T-helper 1 cell (primary cell): ENCODE measurements at places on chromosomes 16 and 17.

DNA sequence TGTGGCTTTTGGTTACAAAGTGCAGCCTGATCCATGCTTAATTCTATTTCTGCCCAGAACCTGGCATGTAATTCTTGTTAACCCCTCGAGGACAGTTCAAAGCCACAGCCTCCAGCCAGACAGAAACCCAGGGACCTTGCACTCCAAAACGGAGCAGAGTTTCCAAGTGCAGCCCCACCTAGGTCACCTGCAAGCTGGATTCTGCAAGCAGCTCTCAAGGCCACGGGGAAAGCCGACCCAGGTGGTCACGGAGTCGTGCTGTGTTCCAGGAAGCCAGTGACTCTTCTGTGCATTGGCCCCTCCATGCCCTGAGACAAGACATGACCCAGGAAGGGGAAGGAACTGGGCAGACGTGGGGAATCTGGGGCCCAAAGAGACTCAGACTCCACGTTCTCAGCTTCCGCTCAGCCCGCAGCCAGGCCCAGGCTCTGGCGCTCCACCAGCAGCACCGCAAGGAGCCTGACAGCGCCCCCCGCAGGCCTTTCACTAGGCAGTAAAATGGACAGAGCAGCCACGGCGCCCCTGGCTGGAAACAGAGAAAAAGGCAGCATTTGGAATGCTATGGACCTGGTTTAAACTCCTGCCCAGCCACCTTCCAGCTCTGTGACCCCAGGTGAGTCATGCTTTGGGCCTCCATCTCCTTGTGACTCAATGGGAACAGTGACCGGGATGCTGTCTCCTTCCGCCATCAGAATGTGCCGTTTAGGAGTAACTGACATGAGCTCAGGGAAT, 27.3 kb upstream of the GSG1L start:
- no peak for DNase-seq

DNA sequence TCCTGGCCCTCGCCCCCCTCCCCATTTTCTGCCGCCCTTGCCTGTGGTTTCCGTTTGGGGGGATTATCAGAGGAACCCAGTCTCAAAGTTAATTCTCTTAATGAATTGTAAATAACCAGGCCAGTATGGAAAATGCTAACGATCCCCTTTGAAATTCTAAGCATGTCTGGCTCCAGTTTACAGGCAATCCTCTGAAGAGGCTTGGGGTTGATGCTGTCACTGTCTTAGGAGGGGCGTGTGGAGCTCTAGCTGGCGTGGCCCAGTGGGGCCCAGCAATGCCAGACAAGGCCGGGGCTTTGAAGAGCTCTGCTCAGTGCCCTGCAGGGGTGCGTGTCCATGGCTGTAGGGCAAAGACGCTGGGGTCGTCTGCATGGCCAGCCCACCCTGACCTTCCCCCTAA, 164.6 kb downstream of the CYLD start:
- no peak for DNase-seq

GRCh38 chr17:17073030-17073564, 30.8 kb downstream of the MPRIP start:
- DNase-seq, result no peak

GRCh38 chr17:8847891-8848290, 19.6 kb downstream of the PIK3R6 start:
- DNase-seq, result no peak

DNA sequence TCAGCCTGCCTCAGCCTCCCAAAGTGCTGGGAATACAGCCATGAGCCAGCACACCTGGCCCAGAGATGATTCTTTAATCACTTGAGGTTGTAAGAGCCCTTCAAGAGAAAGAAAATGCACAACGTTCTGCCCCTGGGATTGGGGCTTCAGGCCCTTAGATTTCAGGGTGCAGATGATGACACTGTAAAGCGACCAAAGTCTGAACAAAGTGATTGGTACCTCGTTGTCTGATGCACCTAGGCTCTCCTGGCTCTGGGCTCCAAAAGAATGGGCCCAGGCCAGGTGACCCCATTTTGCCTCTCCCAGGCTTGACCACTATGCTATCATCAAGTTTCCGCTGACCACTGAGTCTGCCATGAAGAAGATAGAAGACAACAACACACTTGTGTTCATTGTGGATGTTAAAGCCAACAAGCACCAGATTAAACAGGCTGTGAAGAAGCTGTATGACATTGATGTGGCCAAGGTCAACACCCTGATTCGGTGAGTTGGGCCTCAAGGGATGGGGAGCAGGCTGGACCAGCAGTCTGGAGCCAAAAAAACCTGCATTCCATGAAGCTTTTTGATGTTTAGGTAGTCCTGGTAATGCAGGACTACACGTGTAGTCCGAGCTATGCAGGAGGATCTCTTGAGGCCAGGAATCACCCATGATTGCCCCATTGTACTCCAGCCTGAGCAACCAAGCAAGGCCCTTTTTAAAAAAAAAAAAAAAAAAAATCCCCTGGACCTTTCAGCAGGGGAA, 2.8 kb downstream of the RPL23A start:
- DNase-seq, result no peak

DNA sequence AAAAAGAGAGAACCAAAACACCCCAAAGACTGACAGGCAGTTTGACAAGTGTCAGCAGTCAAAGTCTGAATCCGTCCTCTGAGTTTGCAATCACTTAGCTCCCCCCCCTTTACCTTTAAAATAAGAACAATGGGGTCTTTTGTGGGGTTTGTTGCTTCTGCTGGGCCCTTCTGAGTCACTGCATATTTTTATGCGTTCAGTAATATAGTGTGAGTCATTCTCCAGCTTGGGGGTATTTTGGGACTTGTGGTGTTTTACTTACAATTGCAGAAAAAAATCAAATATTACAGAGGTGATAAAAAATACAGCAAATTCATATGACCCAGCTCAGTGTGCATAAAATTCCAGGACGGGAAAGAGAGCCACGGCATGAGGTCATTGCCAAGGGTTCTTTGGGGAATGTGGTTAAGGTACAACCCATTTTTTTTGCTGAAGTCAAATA, 120.1 kb downstream of the CYLD start:
- DNase-seq, result no peak

DNA sequence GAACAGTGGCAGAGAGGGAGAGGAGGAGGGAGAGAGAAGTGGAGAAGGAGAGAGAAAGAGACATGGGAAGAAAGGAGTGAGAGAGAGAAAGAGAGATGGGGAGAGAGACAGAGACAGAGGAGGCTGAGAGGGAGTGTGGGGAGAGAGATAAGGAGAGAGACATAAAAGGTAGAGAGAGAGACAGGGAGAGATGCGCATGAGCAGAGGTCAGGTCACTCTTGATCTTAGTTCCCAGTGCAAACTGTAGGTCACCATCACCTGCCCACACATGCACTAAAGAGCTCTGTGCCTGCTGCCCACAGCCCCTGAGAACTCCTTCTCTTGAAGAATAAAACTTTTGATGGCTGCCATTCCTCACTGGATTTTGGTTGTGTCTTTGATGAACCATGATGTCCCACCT, 14.9 kb downstream of the KRT33A start:
- DNase-seq, result no peak

DNA sequence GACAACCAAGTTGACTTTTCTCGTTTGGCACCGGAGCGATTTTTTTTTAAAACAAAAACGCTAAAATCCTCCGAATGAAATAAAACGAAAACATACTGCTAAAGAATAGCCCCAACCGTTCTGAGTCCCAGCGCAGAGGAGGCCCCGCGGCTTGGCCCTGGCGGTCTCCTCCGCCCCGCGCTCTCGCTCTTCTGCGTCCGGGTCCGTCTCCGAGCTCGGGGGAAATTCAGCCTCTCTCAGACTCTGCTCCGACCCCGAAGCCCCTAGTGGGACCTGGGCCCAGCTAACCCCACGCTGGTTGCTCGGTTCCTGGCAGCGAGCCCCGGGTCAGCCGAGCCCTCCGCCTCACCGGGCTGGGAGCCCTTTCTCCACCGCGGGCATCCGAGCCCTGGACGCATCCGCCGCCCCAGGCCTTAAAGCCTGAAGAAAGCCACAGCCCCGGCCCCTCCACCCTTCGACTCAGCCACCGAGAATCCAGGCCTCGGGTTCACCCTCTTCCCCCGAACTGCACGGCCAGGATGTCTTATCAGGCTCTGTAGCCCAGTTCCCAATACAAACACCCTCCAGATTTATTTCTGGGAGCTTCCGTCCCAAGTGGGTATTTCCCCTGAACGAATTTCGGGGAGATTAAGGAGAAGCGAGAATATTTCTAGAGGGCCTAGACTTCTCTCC, 1.2 kb downstream of the TBX2 start:
- DNase-seq, result no peak

- DNase-seq, result no peak
Measured at GRCh38 chr16:78562650-78563049, 463.2 kb downstream of the WWOX start.

- no peak for DNase-seq
Measured at GRCh38 chr17:40122999-40123810, 1.4 kb downstream of the MSL1 start.

GRCh38 chr16:1054660-1055556, 17.6 kb upstream of the SSTR5 start:
- DNase-seq, result no peak

DNA sequence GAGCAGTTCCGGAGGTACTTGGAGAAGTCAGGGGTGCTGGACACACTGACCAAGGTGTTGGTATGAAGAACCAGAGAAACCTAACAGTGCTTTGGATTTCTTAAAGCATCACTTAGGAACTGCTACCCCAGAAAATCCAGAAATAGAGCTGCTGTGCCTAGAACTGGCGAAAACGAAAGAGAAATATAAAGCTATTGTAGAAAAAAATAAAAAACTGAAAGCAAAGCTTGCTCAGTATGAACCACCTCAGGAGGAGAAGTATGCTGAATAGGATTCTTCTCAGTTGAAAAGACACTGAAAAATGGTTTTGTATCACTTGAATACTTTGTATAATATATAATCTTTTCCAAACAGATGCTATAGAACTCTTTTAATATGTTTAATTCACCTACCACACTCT, 106.3 kb upstream of the PMFBP1 start:
- DNase-seq, result no peak

GRCh38 chr16:73101568-73101967, 53.6 kb upstream of the ZFHX3 start:
- DNase-seq, result no peak

- no peak for DNase-seq
Measured at GRCh38 chr17:4059656-4060055, 83.2 kb downstream of the ZZEF1 start.

DNA sequence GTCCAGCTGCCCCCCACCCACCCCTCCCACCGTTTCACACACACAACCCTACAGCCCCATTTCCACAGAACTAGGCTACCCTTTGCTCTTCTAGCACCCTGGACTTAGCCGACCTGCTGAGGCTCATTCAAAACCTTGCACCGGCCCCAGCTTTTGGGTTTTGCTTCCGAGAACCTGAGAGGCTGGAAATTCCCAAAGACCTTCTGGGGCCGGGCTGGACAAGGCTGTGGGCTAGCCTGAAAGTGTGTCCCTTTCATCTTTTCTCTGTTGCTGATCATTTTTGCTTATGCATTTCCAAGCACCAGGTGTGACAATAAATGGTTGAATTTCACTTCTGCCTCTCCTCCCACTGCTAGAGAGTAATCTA, 139.0 kb downstream of the DNAH9 start:
- no peak for DNase-seq

DNA sequence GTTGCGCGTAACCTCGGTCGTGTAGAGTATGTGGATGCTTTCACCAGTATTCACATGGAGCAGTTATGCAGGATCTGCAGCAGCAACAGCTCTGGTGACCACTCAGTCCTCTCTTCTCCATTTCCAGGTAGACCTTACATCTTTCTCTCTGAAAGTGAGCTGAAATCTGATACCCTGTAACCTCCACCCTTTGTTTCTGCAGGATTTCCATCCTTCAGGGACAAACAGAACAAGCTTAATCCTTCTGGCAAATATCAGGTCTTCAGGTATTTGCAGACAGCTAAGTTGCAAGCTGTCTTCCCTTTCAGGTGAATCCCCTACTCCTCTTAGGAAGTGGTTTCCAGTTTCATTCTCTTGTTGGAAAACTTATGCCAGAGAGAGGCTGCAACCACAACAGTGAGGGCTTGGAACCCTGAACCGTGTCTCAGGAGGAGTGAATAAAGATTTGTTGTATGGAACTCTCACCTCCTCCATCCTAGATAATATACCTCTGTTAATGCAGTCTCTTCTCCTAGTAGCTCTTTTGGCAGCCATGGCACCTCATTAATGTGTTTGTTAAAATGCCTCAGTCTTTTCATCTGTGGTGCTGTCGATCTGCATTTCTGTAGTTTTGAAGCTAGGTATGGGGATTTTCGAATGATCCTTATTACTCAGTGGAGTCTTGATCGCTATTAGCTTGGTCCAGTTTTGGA, 172.5 kb downstream of the PRKCA start:
- no peak for DNase-seq

DNA sequence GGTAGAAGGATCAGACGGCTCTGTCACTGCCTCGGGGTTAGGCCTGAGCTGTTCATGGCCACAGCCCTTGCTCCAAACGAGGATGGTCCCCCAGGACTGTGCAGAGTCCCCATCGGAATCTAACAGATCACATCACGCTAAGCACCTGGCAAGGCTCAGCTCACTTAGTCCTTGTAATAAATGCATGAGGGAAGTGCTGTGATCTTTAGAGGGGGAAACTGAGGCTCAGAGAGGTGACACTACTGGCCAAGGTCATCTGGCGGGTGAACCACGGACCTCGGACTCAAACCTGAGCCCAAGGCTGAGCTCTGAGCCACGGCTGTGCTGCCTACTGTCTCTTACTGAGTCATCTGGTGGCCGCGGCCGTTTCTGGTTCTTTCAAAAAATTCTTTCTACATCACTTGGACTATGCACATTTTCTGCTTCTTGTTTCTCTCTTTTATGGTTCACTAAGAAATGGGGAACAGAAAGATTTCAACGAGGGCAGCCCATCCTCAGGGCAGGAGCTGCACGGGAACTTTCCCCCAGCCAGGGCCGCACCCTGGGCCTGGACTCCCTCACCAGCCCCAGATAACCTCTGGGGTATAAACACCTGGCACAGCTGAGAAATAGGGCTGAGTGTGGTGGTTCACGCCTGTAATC, 55.6 kb downstream of the COTL1 start:
- no peak for DNase-seq

- no peak for DNase-seq
Measured at GRCh38 chr17:56902348-56902747, 11.5 kb downstream of the TRIM25 start.

GRCh38 chr16:873243-873661, 72.7 kb upstream of the GNG13 start:
- DNase-seq, result no peak

DNA sequence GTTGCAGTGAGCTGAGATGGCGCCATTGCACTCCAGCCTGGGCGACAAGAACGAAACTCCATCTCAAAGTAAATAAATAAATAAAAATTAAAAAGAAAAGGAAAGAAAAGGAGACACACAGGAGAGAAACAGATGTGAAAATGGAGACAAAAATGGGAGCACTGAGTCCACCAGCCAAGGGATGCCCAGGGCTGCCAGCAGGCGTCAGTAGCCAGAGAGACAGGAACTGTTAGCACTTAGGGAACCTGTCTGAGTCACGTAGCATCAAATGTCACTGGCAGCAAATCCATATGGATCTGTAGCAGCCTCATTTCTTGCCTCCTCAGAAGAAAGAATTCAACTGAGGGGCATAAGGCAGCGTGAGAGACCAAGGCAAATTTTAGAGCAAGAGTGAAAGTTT, 79.7 kb downstream of the CYLD start:
- no peak for DNase-seq
